ENCODE measurements at places on chromosomes 5 and 9.

- DNase-seq, result peak; percentile 55
Measured at GRCh38 chr9:131627648-131628458, 82.5 kb downstream of the PRRT1B start.

DNA sequence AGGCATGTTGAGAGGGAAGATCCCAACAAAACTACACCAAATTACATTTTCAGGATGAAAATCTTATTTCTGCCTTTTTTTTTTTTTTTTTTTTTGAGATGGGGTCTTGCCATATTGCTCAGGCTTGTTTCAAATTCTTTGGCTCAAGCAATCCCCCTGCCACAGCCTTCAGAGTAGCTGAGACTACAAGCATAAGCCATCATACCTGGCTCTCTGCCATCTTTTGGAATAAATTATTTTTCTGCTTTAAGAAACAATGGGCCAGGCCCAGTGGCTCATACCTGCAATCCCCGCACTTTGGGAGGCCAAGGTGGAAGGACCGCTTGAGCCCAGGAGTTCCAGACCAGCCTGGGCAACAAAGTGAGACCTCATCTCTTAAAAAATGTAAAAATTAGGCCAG, 14.3 kb downstream of the AFF4 start:
- no peak for DNase-seq

- DNase-seq, result no peak
Measured at GRCh38 chr9:686321-686813, 155.1 kb upstream of the DMRT1 start.

- DNase-seq, result no peak
Measured at GRCh38 chr5:143887903-143888665, 76.1 kb downstream of the HMHB1 start.
